ENCODE measurements at places on chromosomes 2 and 18.

- no peaks in the 10 kb centered on the region for H3K4me1 ChIP-seq
- H3K27me3 ChIP-seq = peaks cover 4% of the 10 kb centered on the region
- no peaks in the 10 kb centered on the region for H3K36me3 ChIP-seq
- H3K27ac ChIP-seq = no peak overlapping the region
Measured at GRCh38 chr18:13577091-13577697, 149.2 kb downstream of the FAM210A start.

GRCh38 chr18:22477222-22477621 is 59.5 kb upstream of the CTAGE1 start:
- no peaks in the 10 kb centered on the region for H3K36me3 ChIP-seq
- no peaks in the 10 kb centered on the region for H3K27me3 ChIP-seq
- no peak for DNase-seq
- H3K4me3 ChIP-seq = no peak overlapping the region
- no peak overlapping the region for H3K27ac ChIP-seq
- peaks cover under 1% of the 10 kb centered on the region for H3K4me1 ChIP-seq

- DNase-seq = no peak
- no peak overlapping the region for H3K27ac ChIP-seq
- H3K4me1 ChIP-seq = no peaks in the 10 kb centered on the region
- H3K27me3 ChIP-seq = no peaks in the 10 kb centered on the region
Measured at GRCh38 chr2:58535990-58536389, 294.9 kb upstream of the FANCL start.

DNA sequence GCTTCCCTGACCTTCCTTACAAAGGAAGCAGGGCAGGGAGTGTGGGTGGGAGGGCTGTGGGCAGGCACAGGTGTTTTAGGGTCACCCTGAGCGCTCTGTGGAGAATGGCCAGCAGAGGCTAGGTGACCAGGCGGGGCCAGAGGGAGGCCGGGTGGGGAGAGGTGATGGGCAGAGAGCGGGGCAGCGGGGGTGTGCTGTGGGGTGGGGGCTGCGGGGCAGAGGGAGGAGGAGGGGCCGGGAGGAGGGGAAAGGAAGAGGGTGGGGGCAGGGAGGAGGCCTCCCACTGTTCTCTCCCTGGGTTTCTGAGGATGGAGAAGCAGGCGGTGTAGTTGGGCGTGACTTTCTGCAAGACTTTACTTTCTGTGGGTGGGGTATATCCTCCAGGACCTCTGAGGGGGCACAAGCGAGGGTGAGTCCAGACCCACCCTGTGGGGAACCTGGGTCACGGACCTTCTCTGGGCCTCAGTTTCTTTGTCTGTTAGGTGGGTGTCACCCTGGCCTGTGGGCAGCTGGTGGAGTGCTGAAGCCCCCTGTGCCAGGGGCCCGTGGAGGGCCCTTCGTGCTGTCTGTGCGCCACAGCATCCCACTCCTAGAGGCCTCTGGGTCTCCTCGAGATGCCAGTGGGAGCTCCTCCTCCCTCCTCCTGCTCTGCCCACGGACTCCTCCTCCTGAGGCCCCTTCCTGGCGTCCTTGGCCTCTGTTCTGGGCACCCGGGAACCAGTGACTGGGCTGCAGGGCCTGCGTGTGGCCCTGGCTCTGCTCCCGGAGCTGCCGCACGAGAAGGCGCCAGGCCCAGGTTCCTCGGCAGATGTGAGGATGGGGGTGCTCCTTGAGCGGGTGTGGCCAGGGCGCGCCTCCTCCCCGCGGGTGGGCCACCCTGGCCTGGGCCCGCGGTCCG is 6.3 kb upstream of the NEU4 start:
- peaks cover 4% of the 10 kb centered on the region for H3K27me3 ChIP-seq
- H3K36me3 ChIP-seq = no peaks in the 10 kb centered on the region
- DNase-seq = no peak

GRCh38 chr2:7022492-7023385 is 105.5 kb downstream of the RNF144A start:
- no peaks in the 10 kb centered on the region for H3K36me3 ChIP-seq
- H3K4me1 ChIP-seq = peaks cover 14% of the 10 kb centered on the region
- H3K27me3 ChIP-seq = no peaks in the 10 kb centered on the region
- H3K27ac ChIP-seq = peak overlapping the region; percentile 24

- H3K27me3 ChIP-seq = peaks cover 3% of the 10 kb centered on the region
- H3K27ac ChIP-seq = no peak overlapping the region
- DNase-seq = no peak
- no peak overlapping the region for H3K4me3 ChIP-seq
- H3K36me3 ChIP-seq = no peaks in the 10 kb centered on the region
Measured at GRCh38 chr2:25184254-25184653, 15.9 kb upstream of the POMC start.

DNA sequence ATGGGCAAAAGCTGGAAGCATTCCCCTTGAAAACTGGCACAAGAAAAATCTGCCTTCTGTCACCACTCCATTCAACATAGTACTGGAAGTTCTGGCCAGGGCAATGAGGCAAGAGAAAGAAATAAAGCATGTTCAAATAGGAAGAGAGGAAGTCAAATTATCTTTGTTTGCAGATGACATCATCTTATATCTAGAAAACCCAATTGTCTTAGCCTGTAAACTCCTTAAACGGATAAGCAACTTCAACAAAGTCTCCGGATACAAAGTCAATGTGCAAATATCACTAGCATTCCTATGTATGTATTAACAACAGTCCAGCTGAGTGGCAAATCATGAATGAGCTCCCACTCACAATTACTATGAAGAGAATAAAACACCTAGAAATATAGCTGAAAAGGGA is 1579.3 kb downstream of the SUCLG1 start:
- DNase-seq = no peak
- H3K36me3 ChIP-seq = no peaks in the 10 kb centered on the region
- no peak overlapping the region for H3K4me3 ChIP-seq
- H3K27ac ChIP-seq = no peak overlapping the region
- no peaks in the 10 kb centered on the region for H3K4me1 ChIP-seq

- H3K27me3 ChIP-seq = no peaks in the 10 kb centered on the region
- peak overlapping the region; percentile 15 for H3K4me3 ChIP-seq
- no peaks in the 10 kb centered on the region for H3K36me3 ChIP-seq
- DNase-seq = peak; percentile 96
- H3K27ac ChIP-seq = peak overlapping the region; percentile 35
Measured at GRCh38 chr2:168545439-168546082, 89.5 kb downstream of the CERS6 start.

DNA sequence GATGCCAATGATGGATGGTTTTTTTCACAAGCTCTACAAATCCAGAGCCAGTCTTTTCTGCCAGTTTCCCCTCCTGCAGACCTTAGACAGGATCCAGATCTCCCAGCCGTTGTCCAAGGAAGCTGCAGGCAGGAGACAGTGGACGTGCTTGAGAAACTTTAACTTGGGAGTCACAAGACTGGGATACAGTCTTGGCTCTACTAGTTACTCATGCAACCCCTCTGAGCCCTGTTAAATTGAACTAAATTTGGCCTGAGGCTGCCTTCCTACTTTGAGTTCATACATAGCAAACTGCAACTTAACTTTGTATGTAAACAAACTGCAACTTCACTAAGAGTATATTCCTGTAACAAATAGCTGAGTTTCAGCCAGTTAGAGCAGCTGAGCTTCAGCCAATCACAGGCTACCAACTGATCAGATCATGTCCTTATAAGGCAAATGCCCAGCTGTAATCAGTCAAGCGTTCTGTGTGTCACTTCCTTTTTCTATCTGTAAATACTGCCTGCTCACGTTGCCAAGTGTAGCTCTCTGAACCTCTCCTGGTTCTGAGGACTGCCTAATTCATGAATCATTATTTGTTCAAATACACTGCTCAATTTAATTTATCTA is 140.9 kb downstream of the CAPN13 start:
- peak; percentile 97 for DNase-seq
- peaks cover 45% of the 10 kb centered on the region for H3K4me1 ChIP-seq
- no peaks in the 10 kb centered on the region for H3K36me3 ChIP-seq
- no peaks in the 10 kb centered on the region for H3K27me3 ChIP-seq
- no peak overlapping the region for H3K4me3 ChIP-seq
